Tibial nerve (tissue), 4 donors: ENCODE measurements at places on chromosomes 5 and 9. TPM values are rescaled to one million over a fixed set of nuclear protein-coding genes. Genes with fewer than 3 reads are reported as not detected.

CACNA1B gene
- not detected for total RNA-seq

MCC gene
- 122 TPM for total RNA-seq

SLC25A2 gene
- total RNA-seq, result 4.8 TPM

DNA sequence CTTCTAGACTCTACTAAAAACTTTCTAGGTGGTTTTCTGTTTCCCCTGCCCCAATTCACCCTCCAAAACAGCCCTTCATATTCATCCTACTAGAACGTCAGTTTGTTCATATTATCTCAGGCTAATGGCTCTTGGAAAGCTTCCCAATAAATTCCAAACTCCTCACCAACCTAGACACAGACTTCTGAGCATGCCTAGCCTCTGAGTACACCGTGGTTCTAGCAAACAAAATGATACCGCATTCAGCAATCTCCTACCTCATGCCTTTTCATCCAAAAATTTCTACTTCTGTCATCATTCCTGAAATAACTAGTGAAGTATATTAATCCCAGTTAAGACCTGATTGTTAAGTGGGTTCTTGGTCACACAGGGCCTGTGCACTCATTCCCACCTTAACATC is 46.5 kb upstream of the NR5A1 start:
- no peak for DNase-seq

DNA sequence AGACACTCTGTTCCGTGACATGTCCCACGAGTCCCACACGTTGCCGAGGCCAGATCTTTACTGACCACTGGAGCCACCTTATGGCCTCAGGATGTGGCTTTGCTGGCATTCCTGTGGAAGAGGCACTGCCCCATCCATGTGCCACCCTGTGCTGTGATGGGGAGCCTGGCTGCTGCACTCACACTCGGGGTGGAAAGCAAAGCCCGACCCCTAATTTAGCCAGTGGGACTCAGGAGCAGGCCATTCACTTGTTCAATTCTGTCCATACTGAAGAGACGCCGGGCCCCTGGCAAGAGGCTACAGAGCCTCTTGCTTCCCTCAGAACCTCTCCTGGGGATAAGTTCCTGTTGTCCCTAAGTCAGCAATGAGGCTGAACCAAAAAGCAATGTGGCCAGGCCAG is 18.6 kb upstream of the CEP72 start:
- DNase-seq, result no peak

DNA sequence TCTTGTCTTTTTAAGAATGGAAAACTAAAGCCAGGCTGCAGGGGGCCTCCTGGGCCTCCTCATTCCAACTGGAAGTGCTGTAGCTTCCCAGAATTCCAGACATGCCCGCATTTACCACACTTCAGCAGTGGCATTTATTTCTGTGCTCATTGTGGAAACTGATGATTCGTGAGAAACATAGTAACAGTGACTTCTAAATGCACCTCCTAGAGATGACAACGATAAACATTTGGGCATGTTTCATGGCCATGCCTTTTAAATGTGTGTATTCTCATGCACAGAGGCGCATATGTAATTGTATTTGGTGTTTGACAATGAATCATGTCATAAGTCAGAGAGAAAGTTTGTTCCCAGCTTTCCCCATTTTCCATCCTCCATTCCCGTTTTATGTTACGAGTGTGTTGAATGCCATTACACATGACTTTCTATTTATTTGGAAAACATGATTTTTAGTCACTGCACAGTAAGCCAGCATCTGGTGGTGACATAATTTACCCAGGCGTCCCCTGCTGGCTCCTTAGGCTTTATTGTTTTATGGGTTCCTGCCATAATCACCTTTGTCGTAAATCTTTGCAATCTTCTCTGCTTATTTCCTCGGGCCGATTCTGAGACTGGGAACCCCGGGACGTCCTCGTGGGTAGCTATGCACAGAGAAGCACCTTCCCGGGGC is 68.8 kb upstream of the FCN2 start:
- DNase-seq, result no peak

GRCh38 chr9:97660340-97660739 is 26.7 kb downstream of the NCBP1 start:
- DNase-seq, result no peak

DNA sequence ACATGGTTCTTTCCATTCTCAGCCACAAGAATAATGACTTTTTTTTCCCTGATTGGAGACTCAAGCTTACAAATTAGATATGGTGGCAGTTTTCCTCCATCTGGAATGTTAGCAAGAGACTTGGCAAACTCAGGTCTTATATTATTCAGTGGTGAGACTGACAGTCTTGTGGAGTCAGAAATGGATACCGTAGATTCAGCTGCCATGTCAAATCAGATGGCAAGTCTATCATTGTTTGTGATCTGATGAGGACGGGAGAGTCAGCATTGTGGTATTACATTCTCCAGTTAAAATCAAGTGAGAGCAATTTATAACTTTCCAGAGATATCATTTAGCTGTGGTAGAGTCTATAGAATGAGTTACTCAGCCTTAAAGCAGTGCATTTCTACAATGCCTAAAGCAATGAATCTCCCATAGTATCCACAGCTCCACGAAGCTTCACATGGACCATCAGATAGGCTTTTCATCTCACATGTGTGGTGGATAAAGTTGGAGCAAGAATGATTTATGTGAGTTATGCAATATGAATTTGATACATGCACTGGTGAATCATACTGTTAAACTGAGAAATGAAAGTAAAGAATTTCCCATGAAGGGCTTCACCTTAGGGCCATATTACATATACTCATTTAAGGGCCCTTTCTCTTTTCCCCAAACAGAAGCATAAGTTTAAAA is 430.6 kb downstream of the ZNF608 start:
- DNase-seq, result no peak

DNA sequence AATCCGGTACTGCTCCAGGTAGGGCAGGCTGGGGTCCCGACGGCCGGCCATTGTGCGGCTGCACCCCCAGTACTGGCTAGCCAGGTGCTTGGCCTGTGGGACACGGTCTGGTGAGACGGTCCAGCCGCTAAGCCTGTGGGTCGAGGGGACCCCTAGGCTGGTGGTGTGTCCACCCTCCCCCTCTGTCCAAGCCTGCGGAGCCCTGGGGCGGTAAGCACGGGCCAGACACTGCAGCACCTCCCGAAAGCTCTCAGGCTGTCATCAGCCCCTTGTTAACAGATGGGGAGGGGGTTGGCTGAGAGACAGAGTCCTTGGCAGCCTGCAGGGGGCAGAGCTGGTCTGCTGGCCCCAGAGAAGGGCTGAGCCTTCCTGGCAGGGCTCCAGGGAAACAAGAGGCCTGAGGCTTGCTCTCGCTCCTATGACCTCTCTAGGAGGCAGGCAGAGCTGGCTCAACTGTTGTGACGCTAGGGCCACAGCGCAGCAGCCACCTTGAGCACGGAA is 11.8 kb upstream of the MRNIP start:
- peak; percentile 41 for DNase-seq

DNA sequence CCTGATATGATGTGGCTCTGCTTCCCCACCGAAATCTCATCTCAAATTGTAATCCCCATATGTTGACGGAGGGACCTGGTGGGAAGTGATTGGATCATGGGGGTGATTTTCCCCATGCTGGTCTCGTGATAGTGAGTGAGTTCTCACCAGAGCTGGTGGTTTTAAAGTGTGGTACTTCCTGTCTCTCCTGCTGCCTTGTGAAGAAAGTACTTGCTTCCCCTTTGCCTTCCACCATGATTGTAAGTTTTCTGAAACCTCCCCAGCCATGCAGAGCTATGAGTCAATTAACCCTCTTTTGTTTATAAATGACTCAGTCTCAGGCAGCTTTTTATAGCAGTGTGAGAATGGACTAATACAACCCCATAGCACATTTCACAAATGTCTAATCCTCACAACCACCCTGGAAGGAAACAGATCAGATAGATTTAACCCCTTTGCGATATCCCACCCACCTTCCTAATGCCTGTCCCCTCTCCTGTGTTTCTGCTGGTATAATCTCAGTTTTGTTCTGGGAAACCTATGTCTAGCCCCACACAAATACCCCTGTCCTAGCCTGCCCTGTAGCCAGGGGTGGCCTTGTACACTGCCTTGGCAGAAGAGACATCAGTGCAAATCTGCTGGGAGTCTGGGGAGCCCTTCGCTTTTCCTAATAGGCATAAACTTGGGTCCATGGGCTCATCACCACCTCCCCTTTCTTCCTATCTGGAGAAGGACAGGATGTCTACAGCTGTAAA is 157.0 kb upstream of the RAI14 start:
- DNase-seq, result no peak

DNA sequence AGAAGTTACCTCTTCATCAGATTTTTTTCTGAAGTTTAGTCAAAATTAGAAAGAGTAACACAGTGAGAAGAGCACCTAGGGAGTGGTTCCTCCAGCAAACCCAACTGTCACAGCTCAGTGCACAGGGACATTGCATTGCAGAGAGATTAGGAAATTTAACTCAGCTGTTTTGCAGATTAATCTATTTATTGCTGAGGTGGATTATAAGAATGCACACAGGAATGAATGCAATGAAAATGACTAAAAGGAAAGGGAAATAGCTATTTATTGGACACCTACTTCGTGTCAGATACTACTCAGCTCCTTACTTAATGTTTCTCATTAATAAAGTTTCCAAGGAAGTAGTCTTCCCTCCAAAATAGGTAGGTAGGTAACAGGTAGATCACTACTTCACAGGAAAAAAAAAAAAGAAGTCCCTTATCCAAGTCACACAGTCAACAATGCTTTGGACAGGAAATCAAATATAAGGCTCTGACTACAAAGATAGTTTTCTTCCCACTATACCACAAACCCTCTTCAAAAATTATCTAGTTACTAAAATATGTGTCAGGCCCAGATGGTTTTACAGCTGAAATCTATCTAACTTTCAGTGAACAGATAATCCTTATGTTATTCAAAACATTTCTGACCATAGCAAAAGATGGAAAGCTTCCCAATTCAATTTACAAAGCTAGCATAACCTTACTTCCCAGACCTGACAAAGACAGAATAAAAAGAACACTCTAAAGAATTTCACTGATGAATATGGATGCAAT is 442.2 kb upstream of the MPDZ start:
- no peak for DNase-seq

GRCh38 chr9:105178076-105178475 is 66.4 kb upstream of the SLC44A1 start:
- DNase-seq, result no peak

GRCh38 chr5:181243564-181244343 is at the start of gene RACK1:
Gene RACK1, minus strand, starts transcription at chr5:181243906. Its CDS starts 106 bp downstream, at chr5:181243800.
- peak; percentile 86 for DNase-seq

DNA sequence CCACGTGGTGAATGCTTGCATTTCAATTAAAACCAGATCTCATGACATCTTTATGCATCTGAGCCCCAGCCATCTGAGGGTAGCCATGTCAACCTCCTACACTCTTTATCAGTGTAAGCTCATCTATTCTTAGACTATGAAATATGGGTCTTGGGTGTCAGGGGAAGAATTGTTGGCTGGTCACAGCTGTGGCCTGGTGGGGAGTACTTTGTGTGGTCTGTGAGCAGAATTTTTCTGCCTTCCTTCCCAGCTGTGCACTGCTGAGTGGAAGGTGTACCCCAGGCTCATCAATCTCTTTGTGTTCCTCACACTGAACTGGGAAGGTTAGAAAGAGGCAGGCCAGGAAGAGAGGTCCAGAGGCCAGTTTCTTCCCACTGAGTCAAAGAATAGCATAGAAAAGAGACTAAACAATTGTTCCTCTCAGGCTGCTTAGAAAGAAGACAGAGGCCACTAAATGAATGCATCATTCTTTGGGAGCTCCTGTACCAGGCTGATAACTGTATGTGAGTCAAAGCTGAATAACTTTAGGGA is 202.7 kb upstream of the RGMB start:
- no peak for DNase-seq

DNA sequence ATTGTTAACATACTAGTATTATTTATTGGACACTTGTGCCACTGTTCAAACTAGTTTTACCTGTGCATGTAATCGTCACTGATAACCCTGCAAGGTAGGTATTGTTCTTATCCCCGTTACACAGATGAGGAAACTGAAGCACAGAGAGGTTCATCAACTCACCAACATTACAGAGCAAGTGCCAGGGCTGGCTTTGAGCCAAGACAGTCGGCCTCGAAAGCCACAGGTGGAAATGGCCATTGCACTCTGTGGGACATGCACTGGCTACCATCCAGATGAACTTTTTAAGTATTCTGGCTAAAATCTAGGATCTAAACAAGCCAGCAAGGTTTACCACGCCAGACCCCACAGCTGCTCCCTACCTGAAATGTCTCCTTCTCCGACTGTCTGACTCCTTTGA is 57.9 kb downstream of the TEX10 start:
- no peak for DNase-seq

DNA sequence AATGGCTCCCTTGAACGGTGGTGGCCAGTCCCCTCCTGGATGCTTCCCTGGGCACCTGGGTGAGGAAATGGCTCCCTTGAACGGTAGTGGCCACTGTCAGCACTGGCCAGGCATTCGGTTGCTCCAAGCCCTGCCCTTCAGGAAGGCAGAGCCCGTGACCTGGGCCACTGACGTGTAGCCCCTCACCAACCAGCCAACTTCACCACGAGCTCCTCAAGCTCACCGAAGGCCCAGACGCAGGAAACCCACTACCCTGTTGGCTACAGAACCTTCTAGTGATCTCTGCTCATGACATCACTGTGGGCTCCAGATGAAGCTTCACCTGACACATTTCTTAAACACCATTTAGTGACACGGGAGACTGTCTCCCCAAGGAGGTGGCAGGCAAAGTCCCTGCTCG is 9.2 kb downstream of the SLC6A3 start:
- DNase-seq, result no peak

- no peak for DNase-seq
These were observed 49.5 kb downstream of the TRIM32 start for GRCh38 chr9:116736399-116737151.

- DNase-seq, result no peak
These were observed 81.3 kb downstream of the OSTF1 start for GRCh38 chr9:75169623-75170022.

- no peak for DNase-seq
These were observed 10.9 kb downstream of the NME5 start for GRCh38 chr5:138128334-138128733.
